ENCODE measurements at places on chromosomes 7 and 10. TPM values are rescaled to one million over a fixed set of nuclear protein-coding genes. Genes with fewer than 3 reads are reported as not detected.

PIP gene
- not detected for total RNA-seq

CDC14C gene
- total RNA-seq, result 0.17 TPM

TSPAN33 gene
- total RNA-seq, result 0.17 TPM

CFAP46 gene
- 0.66 TPM for total RNA-seq

MCM10 gene
- 0.83 TPM for total RNA-seq

TUBAL3 gene
- total RNA-seq, result not detected

CTNNA3 gene
- under 0.01 TPM for total RNA-seq

GNAT3 gene
- not detected for total RNA-seq

PPRC1 gene
- 9.9 TPM for total RNA-seq

FAM25A gene
- not detected for total RNA-seq

GGCT gene
- 24.6 TPM for total RNA-seq

PRR15 gene
- total RNA-seq, result not detected

HERC4 gene
- 77.0 TPM for total RNA-seq

BZW2 gene
- 43.3 TPM for total RNA-seq

OPN1SW gene
- total RNA-seq, result not detected

CACNA2D1 gene
- 64.4 TPM for total RNA-seq

CASTOR2 gene
- total RNA-seq, result 10.9 TPM

DKK1 gene
- total RNA-seq, result 54.4 TPM

BMPER gene
- total RNA-seq, result 12.2 TPM

AZGP1 gene
- not detected for total RNA-seq

FGL2 gene
- total RNA-seq, result 97.6 TPM

ATP6V0E2 gene
- 22.6 TPM for total RNA-seq

C10orf105 gene
- under 0.01 TPM for total RNA-seq

ACTR3C gene
- 0.50 TPM for total RNA-seq

GPRIN2 gene
- total RNA-seq, result not detected
